ENCODE measurements at places on chromosomes 16 and 17.
A peak's percentile ranks its signal among the peaks of the same experiment; 100 is the strongest.

GRCh38 chr17:29613352-29613837, 9.3 kb downstream of the CORO6 start:
- peak overlapping the region; percentile 41 for H3K4me3 ChIP-seq
- H3K27me3 ChIP-seq = peaks cover 5% of the 10 kb centered on the region
- peak overlapping the region; percentile 89 for H3K27ac ChIP-seq

DNA sequence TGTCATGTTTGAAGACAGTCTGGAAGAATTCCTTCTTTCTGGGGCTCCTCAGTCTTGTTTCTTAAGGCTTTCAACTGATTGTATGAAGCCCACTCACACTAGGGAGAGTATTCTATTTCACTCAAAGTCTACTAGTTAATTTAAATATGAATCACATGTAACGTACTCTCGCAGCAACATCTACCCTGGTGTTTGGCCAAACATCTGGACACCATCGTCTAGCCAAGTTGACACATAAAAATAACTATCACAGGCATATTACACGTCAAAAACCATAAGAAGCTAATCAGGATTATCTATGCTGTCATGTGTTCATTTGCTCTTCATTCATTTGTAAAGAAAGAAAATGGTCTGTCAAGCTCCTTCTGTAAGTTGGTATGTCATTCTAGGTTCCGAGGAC, 787.4 kb downstream of the KCNJ2 start:
- no peak for DNase-seq
- no peak overlapping the region for H3K27ac ChIP-seq
- no peak overlapping the region for H3K4me3 ChIP-seq
- no peaks in the 10 kb centered on the region for H3K36me3 ChIP-seq
- no peaks in the 10 kb centered on the region for H3K4me1 ChIP-seq

- H3K27me3 ChIP-seq = no peaks in the 10 kb centered on the region
- peaks cover 35% of the 10 kb centered on the region for H3K36me3 ChIP-seq
Observed at GRCh38 chr17:77146246-77146632, 5.5 kb downstream of the SEC14L1 start.

DNA sequence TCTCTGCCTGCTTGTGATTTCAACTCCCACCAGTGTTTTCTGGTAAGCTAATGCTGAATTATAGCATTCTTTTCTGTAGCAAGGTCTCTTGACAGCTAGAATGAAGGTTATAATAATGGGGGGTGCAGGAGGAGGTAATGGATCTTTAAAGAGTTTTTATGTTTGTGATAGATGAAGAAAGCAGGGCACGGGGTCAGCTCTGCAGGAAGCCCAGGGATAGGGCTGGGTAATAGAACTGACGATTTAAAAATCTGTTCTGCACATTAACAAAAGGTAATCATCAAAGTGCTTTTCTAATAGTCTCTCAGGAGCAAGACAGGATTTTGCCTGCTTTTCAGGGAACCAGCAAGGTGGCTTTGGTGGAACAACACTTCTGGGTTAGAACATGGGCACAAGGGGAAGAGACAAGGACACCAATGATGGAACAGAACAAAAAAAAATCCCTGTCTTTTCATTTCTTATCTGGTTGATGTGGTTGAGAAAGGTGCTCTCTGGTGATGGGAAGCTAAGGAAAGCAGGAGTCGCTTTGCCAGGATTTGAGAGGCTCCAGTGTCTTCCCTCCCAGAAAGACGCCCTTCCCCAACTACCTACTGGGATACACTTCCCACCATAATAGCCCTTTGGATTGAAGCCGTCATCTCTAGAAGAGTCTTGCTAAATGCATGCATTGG, 263.1 kb downstream of the PHKB start:
- H3K36me3 ChIP-seq = no peaks in the 10 kb centered on the region
- no peaks in the 10 kb centered on the region for H3K27me3 ChIP-seq
- no peak overlapping the region for H3K4me3 ChIP-seq
- no peaks in the 10 kb centered on the region for H3K4me1 ChIP-seq
- no peak for DNase-seq

GRCh38 chr17:27506348-27507218, 50.3 kb downstream of the KSR1 start:
- H3K4me1 ChIP-seq = peaks cover 70% of the 10 kb centered on the region
- DNase-seq = no peak
- no peaks in the 10 kb centered on the region for H3K36me3 ChIP-seq
- no peak overlapping the region for H3K27ac ChIP-seq
- H3K4me3 ChIP-seq = no peak overlapping the region

DNA sequence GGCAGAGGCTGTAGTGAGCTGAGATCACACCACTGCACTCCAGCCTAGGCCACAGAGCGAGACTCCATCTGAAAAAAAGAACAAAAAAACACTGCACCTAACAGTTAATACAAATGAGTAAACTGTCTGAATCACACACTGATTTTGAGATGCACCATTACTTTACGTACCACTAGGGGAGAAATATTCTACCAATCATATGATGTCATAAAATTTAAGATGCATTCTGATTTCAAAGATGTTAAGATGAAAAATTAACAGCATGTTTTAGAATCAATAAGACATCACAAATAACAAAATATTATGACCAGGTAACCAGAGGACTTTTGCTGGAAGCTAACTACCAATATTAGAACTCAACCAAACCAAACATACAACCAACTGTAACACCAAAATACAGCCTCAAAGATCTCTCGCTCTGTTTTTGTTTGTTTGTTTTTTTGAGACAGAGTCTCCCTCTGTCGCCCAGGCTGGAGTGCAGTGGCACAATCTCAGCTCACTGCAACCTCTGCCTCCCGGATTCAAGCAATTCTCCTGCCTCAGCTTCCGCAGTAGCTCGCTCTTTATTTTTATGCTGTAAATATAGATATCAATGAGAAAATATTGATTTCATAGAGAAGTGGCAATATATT, 31.6 kb downstream of the GLG1 start:
- peaks cover 21% of the 10 kb centered on the region for H3K4me1 ChIP-seq
- DNase-seq = no peak
- no peak overlapping the region for H3K27ac ChIP-seq
- H3K36me3 ChIP-seq = no peaks in the 10 kb centered on the region
- H3K27me3 ChIP-seq = no peaks in the 10 kb centered on the region
- H3K4me3 ChIP-seq = no peak overlapping the region

- H3K4me1 ChIP-seq = no peaks in the 10 kb centered on the region
- no peak overlapping the region for H3K4me3 ChIP-seq
- H3K27me3 ChIP-seq = no peaks in the 10 kb centered on the region
- no peak overlapping the region for H3K27ac ChIP-seq
- no peaks in the 10 kb centered on the region for H3K36me3 ChIP-seq
Observed at GRCh38 chr17:9859781-9860180, 34.1 kb downstream of the GLP2R start.

DNA sequence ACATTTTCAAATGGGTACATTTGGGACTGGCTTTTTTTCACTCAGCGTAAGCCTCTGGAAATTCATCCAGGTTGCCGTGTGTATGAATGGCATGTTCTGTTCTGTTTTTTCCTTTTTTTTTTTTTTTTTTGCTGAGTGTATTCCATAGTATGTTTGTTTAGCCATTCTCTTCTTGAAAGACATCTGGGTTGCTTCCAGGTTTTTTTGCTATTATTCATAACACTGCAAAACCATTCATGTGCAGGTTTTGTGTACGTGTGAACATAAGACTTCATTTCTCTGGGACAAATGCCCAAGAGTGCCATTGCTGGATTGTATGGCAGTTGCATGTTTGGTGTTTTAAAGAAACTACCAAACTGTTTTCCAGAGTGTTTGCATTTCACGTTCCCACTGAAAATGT, 335.9 kb upstream of the TNRC6C start:
- H3K27me3 ChIP-seq = no peaks in the 10 kb centered on the region
- H3K4me3 ChIP-seq = no peak overlapping the region
- H3K4me1 ChIP-seq = no peaks in the 10 kb centered on the region
- no peak overlapping the region for H3K27ac ChIP-seq
- H3K36me3 ChIP-seq = no peaks in the 10 kb centered on the region
- DNase-seq = no peak

DNA sequence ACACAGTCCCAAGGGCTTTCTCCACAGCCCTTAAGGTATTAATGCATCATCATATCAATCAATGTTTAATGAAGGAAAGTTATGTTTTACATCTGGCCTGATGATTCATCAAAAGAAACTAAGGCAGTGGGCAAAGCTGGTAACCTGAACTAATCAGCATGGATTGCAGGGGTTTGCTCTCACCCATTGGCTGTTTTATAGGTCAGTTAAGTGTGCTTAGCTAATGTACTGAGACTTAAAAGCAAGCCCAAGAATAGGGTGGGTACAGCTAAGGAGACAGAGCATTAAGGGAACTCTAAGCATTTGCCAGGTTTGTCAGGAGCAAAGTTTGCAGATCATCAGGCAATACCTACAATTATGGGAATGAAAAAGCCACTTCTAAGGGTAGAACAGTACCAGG, 1247.6 kb downstream of the CDH8 start:
- no peak overlapping the region for H3K27ac ChIP-seq
- H3K4me1 ChIP-seq = no peaks in the 10 kb centered on the region
- H3K27me3 ChIP-seq = no peaks in the 10 kb centered on the region
- no peak for DNase-seq
- no peaks in the 10 kb centered on the region for H3K36me3 ChIP-seq
- no peak overlapping the region for H3K4me3 ChIP-seq

- no peaks in the 10 kb centered on the region for H3K36me3 ChIP-seq
- no peak overlapping the region for H3K27ac ChIP-seq
- no peak for DNase-seq
- no peaks in the 10 kb centered on the region for H3K4me1 ChIP-seq
- no peaks in the 10 kb centered on the region for H3K27me3 ChIP-seq
Observed at GRCh38 chr17:33178681-33179080, 114.4 kb downstream of the ASIC2 start.

GRCh38 chr17:9647014-9647413, 1.7 kb downstream of the USP43 start:
- no peaks in the 10 kb centered on the region for H3K4me1 ChIP-seq
- H3K36me3 ChIP-seq = no peaks in the 10 kb centered on the region
- DNase-seq = no peak
- no peak overlapping the region for H3K27ac ChIP-seq

DNA sequence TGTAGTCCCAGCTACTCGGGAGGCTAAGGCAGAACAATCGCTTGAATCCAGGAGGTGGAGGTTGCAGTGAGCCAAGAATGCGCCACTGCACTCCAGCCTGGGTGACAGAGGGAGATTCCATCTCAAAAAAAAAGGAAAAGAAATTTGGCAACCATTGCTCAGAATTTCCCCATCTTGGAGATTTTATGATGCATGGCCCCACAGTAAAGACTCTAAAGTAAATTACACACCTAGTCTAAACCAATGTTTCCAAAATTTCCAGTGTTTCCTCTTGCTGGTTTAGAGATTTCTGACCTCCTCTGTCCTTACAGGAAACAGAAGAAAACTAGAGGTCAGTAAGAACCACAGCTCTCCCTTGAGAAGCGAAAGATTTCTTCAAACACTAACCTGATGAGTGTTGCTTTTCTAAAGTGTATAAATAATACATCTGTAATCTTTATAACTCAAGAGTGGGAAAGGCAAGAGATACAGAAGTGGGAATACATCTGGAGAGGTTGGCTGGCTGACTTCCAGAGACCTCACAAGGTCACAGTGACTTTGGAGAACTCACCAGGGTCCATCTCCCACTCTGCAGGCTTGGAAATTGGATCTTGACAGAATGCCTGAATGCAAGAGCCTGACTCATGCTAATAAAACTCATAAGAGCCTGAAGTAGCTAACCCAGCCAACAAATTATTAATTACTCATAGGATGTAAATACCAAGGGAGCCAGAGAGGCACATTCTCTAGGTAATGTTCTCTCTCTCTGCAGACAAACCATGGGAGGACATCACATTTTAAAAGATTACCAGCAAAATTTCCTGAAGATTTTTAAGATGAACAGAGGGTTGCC, 8.8 kb downstream of the ADAT1 start:
- H3K36me3 ChIP-seq = peaks cover 18% of the 10 kb centered on the region
- H3K27me3 ChIP-seq = no peaks in the 10 kb centered on the region
- H3K27ac ChIP-seq = no peak overlapping the region
- no peak for DNase-seq
- no peak overlapping the region for H3K4me3 ChIP-seq

GRCh38 chr17:81142301-81143199, 22.8 kb upstream of the PVALEF start:
- H3K27ac ChIP-seq = peak overlapping the region; percentile 82
- DNase-seq = peak; percentile 87
- no peaks in the 10 kb centered on the region for H3K27me3 ChIP-seq

- no peak overlapping the region for H3K4me3 ChIP-seq
- DNase-seq = no peak
- no peaks in the 10 kb centered on the region for H3K4me1 ChIP-seq
Observed at GRCh38 chr16:89401205-89401604, 89.2 kb downstream of the ANKRD11 start.

DNA sequence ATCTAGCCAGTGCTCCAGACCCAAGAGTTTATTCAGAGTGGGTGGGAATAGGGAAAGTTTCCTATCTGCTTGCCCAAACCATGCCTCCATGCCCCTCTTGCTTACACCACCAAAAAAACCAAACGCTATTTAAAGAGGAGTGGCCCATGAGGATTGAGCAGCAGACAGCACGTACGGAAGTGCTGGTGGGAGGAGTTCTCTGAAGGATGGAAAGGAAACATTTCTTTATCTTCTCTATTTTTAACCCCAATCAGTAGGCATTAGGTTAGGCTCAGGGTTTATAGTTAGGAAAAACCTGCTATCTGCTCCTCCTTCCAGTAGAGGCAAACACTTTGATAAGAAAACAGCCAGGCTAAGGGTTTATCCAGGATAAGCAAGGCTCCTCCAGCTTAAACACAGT, 235.3 kb downstream of the ZFHX3 start:
- no peak overlapping the region for H3K27ac ChIP-seq
- no peak for DNase-seq
- no peak overlapping the region for H3K4me3 ChIP-seq

DNA sequence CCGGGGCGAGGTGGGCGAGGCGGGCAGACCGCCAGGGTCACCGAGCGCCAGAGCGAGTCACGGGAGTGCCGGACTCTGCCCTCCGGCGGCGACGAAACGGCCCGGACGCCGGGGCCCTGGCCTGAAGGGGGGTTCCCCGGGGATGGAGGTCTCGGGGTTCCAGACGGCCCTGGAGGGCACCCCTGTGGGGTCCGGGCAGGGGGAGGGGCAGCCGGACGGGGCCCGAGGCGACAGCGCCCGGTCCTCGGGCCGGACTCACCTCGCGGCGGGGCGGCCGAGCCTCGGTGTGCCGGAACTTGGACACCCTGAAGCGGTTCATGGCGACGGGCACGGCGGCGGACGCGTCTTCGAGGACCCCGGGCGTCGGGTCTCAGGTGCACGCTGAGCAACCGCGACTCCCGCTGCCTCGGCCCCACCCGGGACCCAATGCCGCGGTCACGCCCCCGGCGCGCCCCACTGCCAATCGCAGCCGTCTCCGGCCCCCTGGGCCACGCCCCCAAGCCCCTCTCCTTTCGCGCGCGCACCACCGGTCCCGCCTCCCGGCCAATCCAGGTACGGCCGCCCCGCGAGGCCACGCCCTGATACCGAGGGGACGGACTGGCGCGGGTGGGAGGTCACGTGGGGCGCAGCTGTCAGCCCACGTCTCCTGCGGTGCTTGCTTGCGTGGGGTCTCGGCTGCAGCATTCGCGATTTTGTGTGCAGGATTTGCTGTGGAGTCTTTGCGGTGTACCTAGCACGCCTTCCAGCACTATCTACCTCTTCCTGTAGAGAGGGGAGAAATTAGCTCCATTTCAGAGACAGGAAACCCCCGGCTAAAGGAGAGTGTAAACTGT, at the start of gene CORO7:
Gene CORO7, minus strand, starts transcription at position 397 of the 833 bp plus-strand sequence. Its CDS starts 78 bp downstream, at position 319.
- DNase-seq = peak; percentile 93
- H3K36me3 ChIP-seq = no peaks in the 10 kb centered on the region
- H3K4me1 ChIP-seq = peaks cover 22% of the 10 kb centered on the region
- H3K27ac ChIP-seq = peak within 1 kb of the TSS; percentile 64

GRCh38 chr17:29165800-29166506, 14.2 kb downstream of the MYO18A start:
- H3K27me3 ChIP-seq = no peaks in the 10 kb centered on the region
- H3K4me3 ChIP-seq = no peak overlapping the region
- peaks cover 10% of the 10 kb centered on the region for H3K4me1 ChIP-seq
- H3K36me3 ChIP-seq = peaks cover 29% of the 10 kb centered on the region
